NB4 (cell line): ENCODE measurements at places on chromosomes 4 and X.
A peak's percentile ranks its signal among the peaks of the same experiment; 100 is the strongest.

- no peak for DNase-seq
Measured at GRCh38 chr4:1790005-1790404, 3.1 kb upstream of the FGFR3 start.

- no peak for DNase-seq
Measured at GRCh38 chr4:7328913-7329638, 105.7 kb downstream of the PSAPL1 start.

DNA sequence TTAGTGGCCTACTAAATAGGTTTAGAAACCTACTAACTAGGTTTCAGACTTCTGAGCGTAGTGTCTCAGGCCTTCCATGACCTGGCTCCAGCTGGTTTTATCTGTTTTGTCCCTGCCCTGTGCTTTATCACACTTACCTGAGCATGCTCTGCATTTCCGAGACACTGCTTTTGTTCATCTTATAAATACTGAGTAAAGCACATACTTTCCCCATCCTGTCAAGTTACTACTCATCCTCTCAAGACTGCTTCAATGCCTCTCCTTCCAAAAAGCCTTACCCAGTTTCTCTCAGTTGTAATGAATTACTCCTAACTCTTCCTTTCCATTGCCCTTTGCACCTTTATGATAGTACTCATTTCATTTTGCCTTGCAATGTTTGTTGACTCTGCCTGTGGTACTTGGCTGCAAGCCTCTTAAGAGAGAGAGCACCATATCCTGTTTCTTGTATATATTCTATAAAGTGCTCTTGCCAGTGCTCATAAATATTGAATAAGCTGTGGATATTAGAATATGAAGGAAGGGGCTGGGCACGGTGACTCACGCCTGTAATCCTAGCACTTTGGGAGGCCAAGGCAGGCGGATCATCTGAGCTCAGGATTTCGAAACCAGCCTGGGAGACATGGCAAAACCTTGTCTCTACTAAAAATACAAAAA is 34.4 kb downstream of the SLAIN2 start:
- DNase-seq, result peak; percentile 25

GRCh38 chr4:43619219-43619618 is 726.7 kb downstream of the GRXCR1 start:
- no peak for DNase-seq

GRCh38 chr4:124118061-124118460 is 594.5 kb downstream of the ANKRD50 start:
- no peak for DNase-seq

DNA sequence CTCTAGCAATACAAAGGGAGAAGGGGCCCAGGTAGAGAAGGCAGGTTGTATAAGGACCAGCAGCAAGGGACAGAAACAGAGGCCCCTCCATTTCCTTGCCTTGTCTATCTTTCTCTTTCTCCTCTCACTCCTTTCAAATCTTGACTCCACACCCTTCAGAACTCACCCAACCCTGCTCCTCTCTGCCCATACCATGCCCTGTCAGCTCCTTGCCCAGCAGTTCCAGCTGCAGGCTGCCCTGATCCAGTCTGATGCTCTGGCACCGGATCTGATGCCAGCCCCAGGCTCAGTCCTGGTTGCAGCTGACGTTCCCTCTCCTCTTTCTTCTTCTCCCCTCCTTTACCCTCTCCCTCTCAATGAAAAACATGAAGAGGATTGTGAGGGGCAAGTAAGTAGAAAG is 291.2 kb downstream of the FBXW7 start:
- DNase-seq, result no peak

GRCh38 chr4:16263056-16263455 is 36.8 kb upstream of the TAPT1 start:
- DNase-seq, result no peak

GRCh38 chr4:41365681-41366080 is 109.0 kb downstream of the UCHL1 start:
- no peak for DNase-seq

- no peak for DNase-seq
Measured at GRCh38 chr4:178812866-178813265, 1370.6 kb upstream of the AGA start.
